ENCODE measurements at places on chromosomes 1 and 21. TPM values are rescaled to one million over a fixed set of nuclear protein-coding genes. Genes with fewer than 3 reads are reported as not detected.

Gene CMPK1
- 140 TPM for polyA plus RNA-seq

DNA sequence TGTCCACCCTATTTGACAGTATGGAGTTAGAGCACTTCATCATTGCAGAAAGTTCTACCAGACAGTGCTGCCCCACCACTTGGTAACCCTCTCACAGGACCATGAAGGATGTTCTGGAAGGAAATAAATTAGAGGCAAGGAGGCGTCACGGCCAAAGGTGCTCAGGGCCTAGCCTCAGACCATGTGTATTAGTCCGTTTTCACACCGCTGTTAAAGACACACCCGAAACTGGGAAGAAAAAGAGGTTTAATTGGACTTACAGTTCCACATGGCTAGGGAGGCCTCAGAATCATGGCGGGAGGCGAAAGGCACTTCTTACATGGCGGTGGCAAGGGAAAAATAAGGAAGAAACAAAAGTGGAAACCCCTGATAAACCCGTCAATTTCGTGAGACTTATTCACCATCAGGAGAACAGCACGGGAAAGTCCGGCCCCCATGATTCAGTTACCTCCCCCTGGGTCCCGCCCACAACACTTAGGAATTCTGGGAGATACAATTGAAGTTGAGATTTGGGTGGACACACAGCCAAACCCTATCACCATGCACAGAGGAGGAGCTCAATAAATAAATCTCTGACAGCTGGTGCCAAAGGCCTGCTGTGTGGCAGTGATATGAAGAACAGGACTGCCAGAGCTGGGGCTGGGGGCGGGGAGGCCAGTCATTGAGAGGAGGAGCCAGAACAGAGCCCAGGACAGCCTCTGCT, 75.8 kb downstream of the FHAD1 start:
- no peaks in the 10 kb centered on the region for H3K27me3 ChIP-seq
- H3K27ac ChIP-seq: no peak overlapping the region
- no peak overlapping the region for H3K4me3 ChIP-seq
- no peak for DNase-seq
- no peaks in the 10 kb centered on the region for H3K36me3 ChIP-seq

- H3K27me3 ChIP-seq: no peaks in the 10 kb centered on the region
- no peak overlapping the region for H3K27ac ChIP-seq
- H3K4me3 ChIP-seq: no peak overlapping the region
- no peaks in the 10 kb centered on the region for H3K4me1 ChIP-seq
- H3K36me3 ChIP-seq: no peaks in the 10 kb centered on the region
Measured at GRCh38 chr1:1420654-1421141, 378 bp downstream of the ANKRD65 start.

DNA sequence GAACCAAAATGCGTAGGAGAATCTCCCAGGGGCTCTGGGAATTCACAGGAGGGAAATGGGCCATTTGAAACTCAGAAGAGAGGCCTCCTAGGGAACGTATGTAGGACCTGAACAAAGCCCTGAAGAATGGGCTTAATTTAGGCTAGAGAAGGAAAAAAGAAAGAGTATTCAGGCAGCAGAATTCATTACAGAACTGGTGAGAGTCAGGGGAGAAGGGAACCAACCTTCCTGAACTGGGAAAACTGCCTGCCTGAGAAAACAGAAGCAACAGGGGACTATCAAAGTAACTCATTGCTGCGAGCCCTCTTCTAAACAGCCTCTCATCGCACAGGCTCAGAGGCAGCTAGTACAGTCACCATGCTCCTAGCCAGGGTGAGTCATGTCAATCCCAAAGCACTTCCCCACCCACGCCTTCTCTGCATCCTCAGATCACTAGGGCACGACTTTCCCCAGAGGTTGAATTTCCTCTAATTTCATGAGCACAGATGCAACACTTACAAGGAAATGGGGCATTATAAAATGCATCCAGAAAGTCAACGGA, 98.1 kb downstream of the ADSS2 start:
- no peaks in the 10 kb centered on the region for H3K27me3 ChIP-seq
- no peak overlapping the region for H3K27ac ChIP-seq
- no peak overlapping the region for H3K4me3 ChIP-seq

- no peaks in the 10 kb centered on the region for H3K4me1 ChIP-seq
- H3K4me3 ChIP-seq: no peak overlapping the region
- DNase-seq: no peak
Measured at GRCh38 chr1:113515498-113515897, 125.2 kb downstream of the MAGI3 start.

GRCh38 chr1:202684716-202685115, 25.5 kb downstream of the SYT2 start:
- H3K4me3 ChIP-seq: no peak overlapping the region
- no peak for DNase-seq
- no peaks in the 10 kb centered on the region for H3K36me3 ChIP-seq
- H3K27me3 ChIP-seq: peaks cover 3% of the 10 kb centered on the region
- H3K4me1 ChIP-seq: no peaks in the 10 kb centered on the region

GRCh38 chr1:231612393-231613089, 14.0 kb upstream of the DISC1 start:
- H3K27ac ChIP-seq: peak overlapping the region; percentile 68
- H3K4me3 ChIP-seq: peak overlapping the region; percentile 72
- H3K27me3 ChIP-seq: no peaks in the 10 kb centered on the region
- DNase-seq: no peak
- no peaks in the 10 kb centered on the region for H3K36me3 ChIP-seq

- H3K4me1 ChIP-seq: no peaks in the 10 kb centered on the region
- no peaks in the 10 kb centered on the region for H3K36me3 ChIP-seq
- H3K27me3 ChIP-seq: no peaks in the 10 kb centered on the region
- DNase-seq: no peak
- H3K4me3 ChIP-seq: no peak overlapping the region
- no peak overlapping the region for H3K27ac ChIP-seq
Measured at GRCh38 chr1:172287208-172287607, 133.3 kb upstream of the C1orf105 start.

- DNase-seq: no peak
- H3K36me3 ChIP-seq: peaks cover 32% of the 10 kb centered on the region
Measured at GRCh38 chr1:3852711-3853485, 4.1 kb downstream of the CEP104 start.
